ENCODE measurements at places on chromosomes 4 and X.

- no peak for DNase-seq
These were observed 5.2 kb downstream of the PNMA5 start for GRCh38 chrX:152988536-152989291.

DNA sequence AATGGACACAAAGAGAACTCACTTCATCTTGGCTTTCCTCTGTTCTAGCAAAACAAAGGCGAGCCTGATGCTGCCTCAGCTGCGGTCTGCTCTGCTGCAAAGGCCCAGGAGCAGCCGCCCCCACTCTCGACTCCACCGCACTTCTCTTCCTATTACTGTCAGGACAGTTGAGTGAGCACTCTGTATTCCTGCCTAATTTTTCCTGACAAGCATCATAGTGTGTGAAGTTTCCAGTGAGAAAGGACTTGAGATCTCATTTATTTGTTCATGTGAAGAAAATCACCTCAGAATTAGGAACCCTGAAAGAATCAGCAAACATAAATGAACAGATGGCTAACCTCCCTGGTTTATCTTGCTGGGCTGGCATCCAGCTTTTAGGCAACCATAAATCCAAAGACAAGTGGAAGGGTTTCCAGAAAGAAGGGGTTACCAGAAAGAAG, 15.6 kb downstream of the SCARB2 start:
- no peak for DNase-seq

GRCh38 chrX:49228185-49228584, 5.0 kb downstream of the CACNA1F start:
- DNase-seq: no peak

DNA sequence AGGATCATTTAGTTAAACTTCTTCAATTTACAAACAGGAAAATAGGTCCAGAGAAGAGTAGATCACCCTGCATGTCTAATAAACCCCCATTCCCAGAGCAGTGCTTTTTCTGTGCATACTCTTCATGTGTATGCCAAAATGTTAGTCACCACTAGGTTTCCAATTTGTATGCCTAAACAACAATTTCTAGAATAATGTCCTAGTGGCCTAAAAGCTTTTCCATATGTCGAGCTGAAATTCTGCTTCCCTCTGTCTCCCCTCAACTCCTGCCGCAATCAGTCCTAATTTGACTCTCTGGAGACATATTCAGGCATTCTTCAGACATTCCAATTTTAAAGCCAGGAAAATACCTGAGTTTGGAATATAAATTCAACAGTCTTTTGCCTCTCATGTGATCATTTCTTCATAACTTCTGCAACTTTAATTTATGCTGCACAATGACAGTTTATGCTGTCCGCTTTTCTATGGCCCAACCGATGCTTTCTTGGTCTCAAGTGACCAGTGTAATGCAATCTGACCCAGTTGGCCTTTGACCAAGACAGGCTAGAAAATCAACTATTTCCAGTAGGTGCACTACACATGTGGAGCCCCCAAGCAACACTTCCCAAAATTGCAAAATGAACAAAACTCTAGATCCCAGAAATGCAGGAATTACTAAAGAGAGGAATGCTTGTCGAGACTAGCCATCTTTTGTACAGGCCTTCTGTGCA, 122.9 kb upstream of the FMR1 start:
- peak; percentile 41 for DNase-seq

DNA sequence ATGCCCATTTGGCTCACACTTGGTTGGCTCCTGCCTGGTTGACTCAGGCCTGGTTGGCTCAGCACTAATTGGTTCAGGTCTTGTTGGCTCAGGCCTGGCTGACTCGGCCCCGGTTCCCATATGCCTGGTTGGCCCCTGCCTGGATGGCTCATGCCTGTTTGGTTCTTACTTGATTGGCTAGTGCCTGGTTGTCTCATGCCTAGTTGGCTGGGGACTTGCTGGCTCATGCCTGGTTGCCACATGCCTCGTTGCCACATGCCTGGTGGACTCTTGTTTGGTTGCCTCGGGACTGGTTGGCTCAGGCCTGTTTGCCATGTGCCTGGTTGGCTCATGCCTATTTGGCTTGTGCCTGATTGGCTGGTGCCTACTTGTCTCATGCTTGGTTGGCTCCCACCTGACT, 103.7 kb downstream of the APOOL start:
- DNase-seq: no peak

- no peak for DNase-seq
These were observed 13.5 kb upstream of the BCORL1 start for GRCh38 chrX:129968968-129969367.

DNA sequence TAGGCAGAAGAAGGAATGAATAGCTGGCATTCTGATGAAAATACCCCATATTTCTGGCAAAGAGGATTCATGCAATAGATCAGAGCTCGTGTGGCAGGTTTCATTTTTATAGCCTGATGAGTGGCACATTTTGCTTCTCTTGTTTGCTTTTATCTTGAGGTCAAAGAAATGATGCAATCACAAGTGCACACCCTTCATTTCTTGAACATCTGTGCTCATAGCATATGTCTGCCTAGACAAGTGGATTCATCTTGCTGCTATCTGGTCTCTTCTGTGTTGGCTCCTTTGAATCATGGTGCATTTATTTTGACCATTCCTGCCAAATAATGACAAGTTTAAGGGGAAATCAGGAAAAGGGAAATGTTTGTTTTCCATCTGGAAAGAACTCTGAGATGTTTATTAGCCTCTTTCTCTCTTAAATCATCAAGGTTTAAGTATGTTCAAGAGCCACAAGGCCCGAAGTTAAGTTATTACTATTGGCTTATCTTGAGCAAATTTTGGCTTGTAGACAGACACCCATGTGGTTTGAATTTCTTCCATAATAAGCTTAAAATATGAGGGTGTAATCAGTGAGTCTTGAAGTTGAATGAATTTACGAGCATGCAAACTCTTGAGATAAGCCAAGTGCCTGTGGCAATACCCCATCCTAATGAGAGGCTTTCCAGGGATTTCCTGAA, 59.3 kb upstream of the HS3ST1 start:
- no peak for DNase-seq

DNA sequence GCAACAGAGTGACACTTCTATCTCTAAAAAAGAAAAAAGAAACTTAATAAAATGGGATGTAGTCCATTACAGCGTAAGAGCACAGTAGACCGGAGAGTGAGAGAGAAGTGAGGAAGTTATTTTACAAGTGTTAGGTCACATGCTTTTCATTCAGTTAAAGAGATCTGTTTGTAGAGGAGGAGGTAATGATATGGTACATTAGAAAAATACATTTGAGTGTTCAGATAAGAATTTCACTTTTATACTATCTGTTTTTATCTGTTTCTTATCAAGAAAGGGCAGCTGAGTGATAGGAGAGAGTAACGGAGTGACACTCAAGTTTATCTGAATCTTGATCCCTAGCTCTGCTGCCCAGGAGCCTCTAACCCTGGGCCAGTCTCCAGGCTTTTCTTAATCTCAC, 38.9 kb downstream of the FNIP2 start:
- no peak for DNase-seq

DNA sequence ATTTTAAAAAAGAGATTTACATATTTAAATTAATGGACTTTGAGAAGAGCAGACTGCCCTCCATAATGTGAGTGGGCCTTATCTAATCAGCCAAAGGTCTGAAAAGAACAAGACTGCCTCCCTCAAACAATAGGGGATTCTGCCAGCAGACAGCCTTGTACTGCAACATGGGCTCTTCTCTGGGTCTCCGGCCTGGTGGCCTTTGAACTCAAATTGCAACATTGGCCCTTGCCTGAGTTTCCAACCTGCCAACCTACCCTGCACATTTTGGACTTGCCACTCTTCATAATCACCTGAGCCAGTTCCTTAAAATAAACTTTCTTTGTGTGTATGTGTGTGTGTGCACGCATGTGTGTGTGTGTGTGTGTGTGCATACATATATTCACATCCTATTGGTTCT, 90.8 kb upstream of the OTUD4 start:
- DNase-seq: no peak

- no peak for DNase-seq
These were observed 863.3 kb downstream of the CENPC start for GRCh38 chr4:66681962-66682361.

DNA sequence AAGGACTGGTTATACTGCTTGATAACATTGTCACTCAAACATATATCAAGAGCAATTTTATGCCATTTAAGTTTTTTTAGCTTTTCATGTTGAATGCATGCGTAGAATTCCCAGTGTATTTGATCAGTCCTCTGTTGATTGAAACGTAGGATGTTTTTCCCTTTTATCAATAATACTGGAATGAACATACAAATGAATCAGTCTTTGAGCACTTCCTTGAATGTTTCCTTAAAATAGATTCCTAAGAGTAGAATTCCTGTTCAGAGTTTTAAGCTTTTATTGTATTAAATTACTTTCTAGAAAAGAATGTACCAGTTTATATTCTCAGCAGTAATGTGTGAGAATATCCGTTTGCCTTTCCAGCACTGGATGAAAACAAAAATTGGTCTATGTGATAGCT, 37.8 kb downstream of the ADD1 start:
- DNase-seq: no peak

GRCh38 chrX:22063284-22063683, 31.2 kb downstream of the PHEX start:
- DNase-seq: no peak
